ENCODE measurements at places on chromosomes 4 and X. TPM values are rescaled to one million over a fixed set of nuclear protein-coding genes. Genes with fewer than 3 reads are reported as not detected.

P2RY4 gene
- total RNA-seq, result 0.37 TPM

DNA sequence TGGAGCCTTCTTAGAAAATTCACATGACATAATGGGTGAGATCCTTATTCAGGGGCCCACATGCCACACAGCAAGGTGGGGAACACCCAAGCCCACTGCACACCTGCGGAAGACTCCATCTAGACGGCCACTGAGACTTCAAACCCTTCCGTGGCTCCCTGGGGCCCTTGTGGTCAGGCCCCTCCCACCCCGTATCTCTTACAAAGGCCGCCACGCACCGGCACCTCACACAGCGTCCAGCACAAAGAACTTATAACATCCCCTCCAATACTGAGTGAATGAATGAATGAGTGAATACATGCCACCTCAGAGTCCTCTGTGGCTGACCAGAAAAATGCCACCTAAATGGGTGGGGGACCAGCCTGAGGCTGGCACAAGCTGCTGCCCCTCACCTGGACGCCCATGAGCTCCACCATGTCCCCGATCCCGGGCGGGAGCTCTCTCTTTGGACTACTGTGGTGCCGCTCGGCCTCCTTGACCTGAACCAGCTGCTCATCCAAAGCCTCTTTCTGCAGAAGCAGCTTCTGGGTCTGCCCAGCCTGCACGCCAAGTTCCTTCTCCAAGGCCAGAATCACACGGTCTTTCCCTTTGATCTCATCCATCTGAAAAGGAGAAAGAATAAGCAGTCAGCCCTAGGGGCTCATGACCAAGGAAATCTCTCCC, 66.9 kb upstream of the C4orf50 start:
- no peaks in the 10 kb centered on the region for H3K36me3 ChIP-seq
- DNase-seq, result no peak
- H3K4me3 ChIP-seq, result no peak overlapping the region
- H3K4me1 ChIP-seq, result no peaks in the 10 kb centered on the region

DNA sequence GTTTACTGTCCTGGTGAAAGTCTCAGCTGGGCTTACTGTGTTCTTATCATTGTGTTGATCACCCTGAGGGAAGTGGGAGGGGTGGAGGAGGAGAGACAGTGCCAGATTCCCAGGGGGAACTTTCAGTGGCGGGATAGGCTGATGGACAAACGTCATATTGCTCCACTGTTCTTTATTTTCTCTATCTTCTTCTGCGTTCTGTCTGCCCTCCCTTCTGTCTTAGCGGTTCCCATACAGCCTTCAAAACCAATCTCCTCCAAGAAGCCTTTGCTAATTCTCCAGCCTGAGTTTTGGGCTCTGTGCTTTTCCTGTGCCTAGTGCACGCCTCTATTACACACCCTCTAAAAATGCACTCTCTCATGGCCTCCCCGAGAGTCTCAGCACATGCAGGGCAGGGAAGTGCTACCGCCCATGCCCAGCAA, 448.7 kb upstream of the FAT1 start:
- DNase-seq, result no peak
- H3K36me3 ChIP-seq, result no peaks in the 10 kb centered on the region
- H3K27me3 ChIP-seq, result no peaks in the 10 kb centered on the region
- H3K4me3 ChIP-seq, result no peak overlapping the region
- peaks cover 17% of the 10 kb centered on the region for H3K4me1 ChIP-seq

CYP4V2 gene
- 36.2 TPM for total RNA-seq
